Fibroblast of gingiva (primary cell): ENCODE measurements at places on chromosomes 12 and 14.

DNA sequence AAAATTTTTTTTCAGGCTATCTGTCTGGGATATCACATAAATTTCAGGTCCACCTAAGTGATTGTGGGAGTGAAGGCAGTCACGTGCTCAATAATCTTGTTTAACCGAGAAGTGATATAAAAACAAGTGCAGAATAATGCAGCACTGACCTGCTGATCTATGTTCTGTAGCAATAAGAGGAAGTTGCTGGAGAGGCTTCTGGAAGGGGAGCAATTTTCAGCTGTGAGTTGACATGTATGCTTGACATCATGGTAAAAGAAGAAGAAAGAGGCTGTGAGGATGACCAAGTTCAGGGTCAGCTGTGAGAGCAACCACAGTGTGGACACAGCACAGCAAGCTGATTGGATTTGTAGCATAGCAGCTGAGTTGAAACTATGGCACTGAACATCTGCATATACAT, 172.0 kb upstream of the PELI2 start:
- no peak for DNase-seq

GRCh38 chr12:89514751-89515150, 9.8 kb downstream of the GALNT4 start:
- DNase-seq = no peak

DNA sequence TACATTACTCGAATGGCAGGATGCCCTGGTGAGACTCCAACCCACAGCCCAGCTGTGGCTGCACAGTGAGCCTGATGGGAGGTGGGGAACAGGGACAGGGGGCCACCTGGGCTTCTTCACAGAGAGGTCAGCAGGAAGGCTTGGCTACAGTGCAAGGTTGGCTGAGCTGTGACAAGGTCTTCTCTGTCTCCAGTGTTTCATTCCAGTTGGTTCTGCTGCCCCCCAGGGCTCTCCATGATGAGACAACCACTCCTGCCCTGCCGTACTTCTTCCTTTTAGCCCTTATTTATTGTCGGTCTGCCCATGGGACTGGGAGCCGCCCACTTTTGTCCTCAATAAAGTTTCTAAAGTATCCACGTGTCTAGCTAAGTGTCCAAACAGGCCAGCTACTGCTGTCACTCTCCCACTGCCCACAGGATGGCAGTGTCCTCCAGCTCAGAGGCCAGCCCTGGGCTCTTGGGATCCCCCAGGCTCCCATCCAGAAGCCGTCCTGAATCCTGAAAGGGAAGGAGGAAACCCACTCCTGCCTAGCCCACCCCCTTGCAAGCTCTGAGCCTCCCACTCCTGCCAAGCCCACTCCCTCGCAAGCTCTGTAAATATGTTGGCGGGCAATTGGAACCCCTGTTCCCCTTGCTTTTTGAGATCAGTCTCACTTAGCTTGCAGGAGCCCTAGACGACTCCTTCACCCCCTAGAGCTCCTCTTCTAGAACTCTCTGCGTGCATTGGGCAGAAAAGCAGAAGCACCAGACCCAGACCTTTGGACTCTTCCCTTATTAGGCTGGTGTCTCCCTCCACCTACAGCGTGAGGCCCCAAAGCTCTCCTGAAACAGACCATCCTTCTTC, 5.4 kb downstream of the C1QL4 start:
- DNase-seq = peak; percentile 70

DNA sequence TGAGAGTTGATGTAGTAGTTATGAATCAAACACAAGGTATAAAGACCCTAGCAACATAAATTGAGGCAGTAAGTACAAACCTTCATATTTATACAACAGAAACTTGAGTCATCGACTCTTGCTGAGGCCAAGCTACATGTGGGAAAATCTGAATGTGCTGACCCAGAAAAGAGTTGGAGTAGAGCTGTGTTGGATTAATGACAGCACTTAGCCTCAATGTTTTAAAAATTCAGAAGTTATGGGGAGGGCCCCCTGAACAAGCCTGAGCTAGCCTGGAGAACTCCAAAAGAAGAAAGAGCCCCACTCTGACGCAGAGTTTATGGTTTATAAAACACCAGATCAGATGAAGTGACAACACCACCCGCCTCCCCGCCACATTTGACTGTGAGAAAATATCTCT, 100.0 kb downstream of the DUSP6 start:
- peak; percentile 39 for DNase-seq

DNA sequence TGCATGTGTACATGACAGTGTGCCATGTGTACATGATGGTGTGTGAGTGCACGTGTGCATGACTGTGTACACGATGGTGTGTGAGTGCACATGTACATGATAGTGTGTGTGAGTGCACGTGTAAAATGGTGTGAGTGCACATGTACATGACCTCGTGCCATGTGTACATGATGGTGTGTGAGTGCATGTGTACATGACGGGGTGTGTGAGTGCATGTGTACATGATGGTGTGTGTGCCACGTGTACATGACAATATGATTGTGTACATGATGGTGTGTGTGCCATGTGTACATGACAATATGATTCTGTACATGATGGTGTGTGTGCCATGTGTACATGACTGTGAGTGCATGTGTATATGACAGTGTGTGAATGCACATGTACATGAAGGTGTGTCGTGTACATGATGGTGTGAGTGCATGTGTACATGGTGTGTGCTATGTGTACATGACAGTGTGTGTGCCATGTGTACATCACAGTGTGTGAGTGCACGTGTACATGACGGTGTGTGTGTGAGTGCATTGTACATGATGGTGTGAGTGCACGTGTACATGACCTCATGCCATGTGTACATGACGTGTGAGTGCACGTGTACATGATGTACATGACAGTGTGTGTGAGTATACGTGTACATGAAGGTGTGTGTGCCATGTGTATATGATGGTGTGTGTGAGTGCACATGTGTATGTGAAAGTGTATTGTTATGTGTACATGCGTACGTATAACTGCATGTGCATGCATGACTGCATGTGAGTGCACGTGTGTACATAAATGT, 46.3 kb downstream of the FBRSL1 start:
- DNase-seq = no peak

GRCh38 chr12:103677341-103677740, 90.3 kb downstream of the STAB2 start:
- DNase-seq = no peak

GRCh38 chr12:6541371-6542165, 7.3 kb downstream of the GAPDH start:
- no peak for DNase-seq

GRCh38 chr12:96258104-96258961, 64.2 kb downstream of the ELK3 start:
- DNase-seq = peak; percentile 82

DNA sequence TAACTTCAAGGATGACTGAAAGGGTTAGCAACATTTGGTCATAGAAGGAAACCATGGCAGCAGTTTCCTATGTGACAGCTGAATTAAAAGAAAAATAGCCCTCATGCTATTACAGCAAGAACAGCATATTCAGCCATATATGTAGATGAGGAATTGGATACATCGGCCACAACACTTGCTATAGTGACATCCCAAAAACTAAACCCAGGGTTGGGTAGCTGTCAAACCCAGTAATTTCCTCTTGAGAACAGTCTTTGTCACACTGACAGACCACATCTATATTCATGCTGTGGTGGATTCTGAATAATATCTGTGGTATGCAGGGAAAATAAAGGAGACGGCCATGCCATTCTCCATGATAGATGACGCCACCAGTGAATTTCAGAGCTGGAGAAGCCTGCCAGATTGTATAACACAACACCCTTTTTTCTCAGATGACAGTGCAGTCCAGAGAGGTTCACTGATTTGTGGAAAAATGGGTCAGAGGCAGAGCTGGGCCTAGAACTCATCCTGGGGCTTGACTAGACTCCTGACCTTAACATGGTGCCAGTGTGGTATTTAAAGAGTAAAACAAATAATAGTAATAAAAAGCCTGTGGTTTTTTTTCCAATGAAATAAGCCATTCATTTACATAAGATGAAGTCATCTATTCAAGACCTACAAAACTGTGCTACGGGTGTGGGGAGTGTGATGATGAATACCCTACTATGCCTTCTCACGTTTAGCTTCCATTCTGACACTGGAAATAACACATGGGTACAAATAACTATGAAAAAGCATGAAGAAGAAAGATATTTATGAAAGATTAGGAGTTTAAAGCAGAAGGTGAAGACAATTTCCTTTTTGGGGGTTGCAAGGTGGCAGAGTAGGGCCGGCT, 32.3 kb downstream of the EFCAB11 start:
- DNase-seq = peak; percentile 81

- DNase-seq = no peak
Observed at GRCh38 chr12:30525171-30525570, 170.5 kb downstream of the IPO8 start.

DNA sequence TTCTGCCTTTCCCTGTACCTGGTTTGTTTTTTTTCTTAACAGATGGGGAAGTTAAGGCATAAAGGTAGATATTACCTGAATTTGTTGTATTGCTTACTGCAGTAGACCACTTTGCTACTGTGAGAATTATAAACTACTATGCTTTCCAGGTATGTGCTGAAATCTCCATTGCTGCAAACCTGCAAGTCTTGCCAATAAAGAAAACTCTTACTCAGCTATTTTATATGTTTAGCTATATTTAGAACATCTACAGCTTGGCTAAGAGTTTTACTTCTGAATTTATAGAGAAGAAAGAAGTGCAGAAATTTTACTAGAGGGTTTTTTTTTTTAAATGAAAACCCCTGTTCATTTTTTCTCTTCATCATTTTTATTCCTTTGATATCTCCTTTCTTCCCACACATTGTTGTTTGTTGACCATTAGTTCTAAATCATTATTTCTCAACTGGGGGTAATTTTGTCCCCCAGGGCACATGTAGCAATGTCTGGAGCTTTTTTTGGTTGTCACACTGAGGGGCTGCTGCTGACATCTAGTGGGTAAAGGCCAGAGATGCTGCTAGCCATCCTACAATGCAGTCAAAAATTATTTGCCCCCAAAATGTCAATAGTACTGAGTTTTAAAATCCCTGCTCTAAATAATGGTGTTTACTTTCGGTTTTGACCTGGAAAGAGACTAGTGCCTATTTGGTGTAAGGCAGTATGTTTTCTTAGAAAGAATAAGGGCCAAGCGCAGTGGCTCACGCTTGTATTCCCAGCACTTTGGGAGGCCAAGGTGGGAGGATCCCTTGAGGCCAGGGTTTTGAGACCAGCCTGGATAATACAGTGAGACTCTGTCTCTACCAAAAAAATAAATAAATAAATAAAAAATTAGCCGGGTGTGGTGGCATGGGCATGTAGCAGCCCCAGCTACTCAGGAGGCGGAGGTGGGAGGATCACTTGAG, 48.6 kb downstream of the PCNX1 start:
- peak; percentile 45 for DNase-seq

GRCh38 chr12:103205906-103206305, 248.4 kb downstream of the ASCL1 start:
- DNase-seq = no peak

DNA sequence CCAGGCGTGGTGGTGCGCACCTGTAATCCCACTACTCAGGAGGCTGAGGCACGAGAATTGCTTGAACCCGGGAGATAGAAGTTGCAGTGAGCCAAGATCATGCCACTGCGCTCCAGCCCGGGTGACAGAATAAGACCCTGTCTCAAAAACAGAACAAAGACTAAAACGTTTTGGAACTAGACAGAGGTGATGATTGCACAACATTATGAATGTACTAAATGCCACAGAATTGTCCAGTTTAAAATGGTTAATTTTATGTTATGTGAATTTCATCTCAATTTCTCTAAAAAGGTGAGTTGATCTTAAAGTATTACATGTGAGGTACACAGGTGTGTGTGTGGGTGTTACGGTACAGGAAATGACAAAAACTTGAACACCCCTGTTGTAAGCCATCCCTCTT, 16.5 kb downstream of the P2RX4 start:
- no peak for DNase-seq

GRCh38 chr14:24632761-24633160, 1.2 kb downstream of the GZMB start:
- no peak for DNase-seq

DNA sequence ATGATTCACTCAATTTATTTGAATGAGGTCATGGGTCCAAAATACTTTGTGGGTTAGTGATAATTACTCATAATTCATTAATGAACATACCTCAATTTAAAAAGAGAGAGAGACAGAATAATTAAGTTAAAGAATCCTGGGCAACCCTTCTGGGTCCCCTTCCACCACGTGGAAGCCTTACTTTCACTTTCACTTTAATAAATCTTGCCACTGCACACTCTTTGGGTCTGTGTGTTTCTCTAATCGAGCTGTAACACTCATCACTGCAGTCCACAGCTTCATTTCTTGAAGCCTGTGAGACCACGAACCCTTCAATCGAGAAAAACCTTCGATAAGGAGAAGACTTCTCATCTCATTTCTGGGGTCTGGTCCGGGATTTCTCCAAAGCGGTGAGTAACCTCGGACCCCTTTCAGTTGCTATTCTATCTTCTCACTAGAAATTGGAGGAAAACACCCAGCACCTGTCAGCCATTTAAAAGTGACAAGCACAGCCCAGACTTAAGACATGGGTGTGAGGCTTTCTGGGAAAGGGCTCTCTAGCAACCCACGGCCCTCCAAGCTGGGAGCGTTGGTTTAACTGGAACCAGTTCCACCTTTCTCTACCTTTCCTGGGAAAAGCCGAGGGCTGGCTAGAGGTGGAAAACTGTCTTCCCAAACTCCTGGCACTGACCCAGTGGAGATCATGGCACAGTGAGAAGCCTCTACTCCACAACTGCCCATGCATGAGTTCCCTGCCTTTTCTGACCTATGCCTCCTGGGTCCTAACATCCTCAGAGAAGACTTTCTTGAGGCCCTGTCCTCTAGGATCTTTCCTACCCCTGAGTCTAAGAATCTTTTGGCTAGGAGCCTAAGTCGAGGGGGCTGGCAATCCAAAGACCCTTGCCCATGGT, 148.8 kb upstream of the ATF7IP start:
- DNase-seq = no peak

DNA sequence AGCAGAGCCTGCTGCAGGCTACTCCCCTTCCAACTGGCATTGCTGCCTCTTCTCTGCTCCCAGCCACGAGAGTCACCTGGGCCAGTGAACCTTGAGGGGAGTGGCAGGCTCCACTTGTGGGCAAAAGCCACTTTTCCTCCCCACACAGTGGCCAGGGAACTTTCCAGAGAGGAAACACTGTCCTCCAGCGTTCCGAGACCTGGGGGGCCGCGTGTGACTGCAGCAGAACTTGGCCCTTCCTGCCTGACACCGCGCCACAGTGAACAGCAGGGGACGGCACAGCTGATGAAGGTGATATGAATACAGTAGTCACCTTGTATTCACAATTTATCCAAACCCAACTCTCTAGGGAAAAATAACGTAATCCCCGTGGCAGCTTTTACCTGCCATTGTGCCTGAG, 114.9 kb downstream of the PIWIL1 start:
- DNase-seq = no peak

GRCh38 chr12:76192416-76192815, 107.9 kb upstream of the NAP1L1 start:
- no peak for DNase-seq

- no peak for DNase-seq
Observed at GRCh38 chr14:63200035-63200740, 4.1 kb upstream of the RHOJ start.

GRCh38 chr12:88496891-88497371, 83.3 kb downstream of the KITLG start:
- no peak for DNase-seq

GRCh38 chr12:104547235-104547634, 90.5 kb downstream of the CHST11 start:
- DNase-seq = no peak

- peak; percentile 55 for DNase-seq
Observed at GRCh38 chr12:122951979-122952892, 14.0 kb downstream of the ABCB9 start.

- DNase-seq = no peak
Observed at GRCh38 chr14:67510836-67511235, 22.3 kb upstream of the PLEKHH1 start.

- DNase-seq = no peak
Observed at GRCh38 chr14:38038986-38039385, 168.7 kb upstream of the SSTR1 start.
